ENCODE measurements at places on chromosomes 5 and 9. TPM values are rescaled to one million over a fixed set of nuclear protein-coding genes. Genes with fewer than 3 reads are reported as not detected.

Gene IFNA21
- not detected for total RNA-seq

Gene JADE2
- total RNA-seq, result 104 TPM

Gene MRPS30
- 48.2 TPM for total RNA-seq

Gene MTREX
- 113 TPM for total RNA-seq

Gene RIC1
- total RNA-seq, result 23.1 TPM

Gene OR1Q1
- total RNA-seq, result not detected

Gene SLC45A2
- total RNA-seq, result not detected

Gene FBXL7
- not detected for total RNA-seq

Gene TPPP
- total RNA-seq, result 0.17 TPM

Gene UBAC1
- 32.5 TPM for total RNA-seq

Gene EXOSC3
- 50.9 TPM for total RNA-seq

Gene TRIO
- total RNA-seq, result 134 TPM

Gene IFNA2
- not detected for total RNA-seq

Gene CARD9
- 0.69 TPM for total RNA-seq

Gene ZFP2
- total RNA-seq, result 0.54 TPM

Gene GRM6
- total RNA-seq, result not detected

Gene PCDHB3
- total RNA-seq, result 0.42 TPM

Gene OLFML2A
- 0.25 TPM for total RNA-seq

Gene S100Z
- total RNA-seq, result not detected

Gene COL23A1
- total RNA-seq, result 0.10 TPM

Gene TMEM252
- total RNA-seq, result not detected

Gene WWC1
- total RNA-seq, result 47.0 TPM

Gene ZDHHC11
- 7.0 TPM for total RNA-seq

Gene PARP8
- 24.5 TPM for total RNA-seq

Gene AKNA
- total RNA-seq, result 10.7 TPM

Gene GALNT12
- total RNA-seq, result not detected

Gene SPINK5
- total RNA-seq, result 3.1 TPM

Gene ADAMTS2
- total RNA-seq, result 0.17 TPM

Gene ST6GALNAC6
- total RNA-seq, result 17.6 TPM

Gene OR2V2
- total RNA-seq, result not detected

Gene IRGM
- not detected for total RNA-seq

Gene ITK
- total RNA-seq, result not detected

Gene TRPM6
- total RNA-seq, result not detected

Gene CLTA
- total RNA-seq, result 218 TPM

Gene SLC6A18
- total RNA-seq, result not detected

Gene PSIP1
- total RNA-seq, result 55.3 TPM

Gene LHX3
- 0.22 TPM for total RNA-seq

Gene CETN3
- 24.8 TPM for total RNA-seq

Gene COX7C
- total RNA-seq, result 460 TPM

Gene NLN
- 24.6 TPM for total RNA-seq

Gene DIMT1
- 44.0 TPM for total RNA-seq

Gene OR1J2
- total RNA-seq, result not detected

Gene SPEF2
- 5.3 TPM for total RNA-seq

Gene TTC23L
- total RNA-seq, result 0.69 TPM

Gene SLC4A9
- not detected for total RNA-seq

Gene ADAMTS19
- total RNA-seq, result not detected

Gene PIP5K1B
- 0.16 TPM for total RNA-seq

Gene PTGS1
- 0.70 TPM for total RNA-seq

Gene ZDHHC11B
- 0.17 TPM for total RNA-seq

Gene MED10
- total RNA-seq, result 85.1 TPM

Gene OMD
- total RNA-seq, result 1.4 TPM

Gene DRD1
- total RNA-seq, result not detected

All from MCF 10A (cell line).